Peyer's patch (tissue), 4 donors: ENCODE measurements at places on chromosomes 2 and 18. TPM values are rescaled to one million over a fixed set of nuclear protein-coding genes. Genes with fewer than 3 reads are reported as not detected.
A peak's percentile ranks its signal among the peaks of the same experiment; 100 is the strongest.

GRCh38 chr2:171267855-171268629 is 107.3 kb upstream of the TLK1 start:
- no peak for DNase-seq

DNA sequence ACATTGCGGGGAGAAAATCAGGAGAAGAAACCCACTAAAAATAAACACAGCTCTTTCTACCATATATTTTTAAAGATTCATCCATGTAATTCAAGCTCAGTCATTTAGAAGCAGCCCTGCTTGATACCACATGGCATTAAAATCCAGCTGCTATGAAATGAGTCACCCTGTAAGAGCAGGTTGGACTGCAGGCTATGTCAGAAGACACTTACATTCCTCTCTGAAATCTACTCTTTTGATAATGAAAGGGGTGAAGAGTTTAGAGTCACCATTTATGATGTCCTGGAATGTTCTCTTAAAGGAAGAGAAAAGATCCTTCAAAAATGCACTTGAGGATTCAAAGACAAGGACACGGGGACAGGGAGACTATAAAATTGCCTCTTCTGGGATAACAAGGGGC is 100.6 kb upstream of the APCDD1 start:
- DNase-seq, result no peak

The FBXO15 gene
- not detected for total RNA-seq

The DYSF gene
- 2.8 TPM for total RNA-seq

The ARHGAP25 gene
- total RNA-seq, result 5.3 TPM

The ST6GAL2 gene
- total RNA-seq, result not detected

The TUBB8B gene
- total RNA-seq, result not detected

- no peak for DNase-seq
Observed at GRCh38 chr2:173458991-173459780, 104.5 kb downstream of the CDCA7 start.

- DNase-seq, result no peak
Observed at GRCh38 chr2:44715671-44716081, 225.8 kb upstream of the SIX3 start.

- no peak for DNase-seq
Observed at GRCh38 chr18:32468147-32468845, 2.4 kb downstream of the GAREM1 start.

DNA sequence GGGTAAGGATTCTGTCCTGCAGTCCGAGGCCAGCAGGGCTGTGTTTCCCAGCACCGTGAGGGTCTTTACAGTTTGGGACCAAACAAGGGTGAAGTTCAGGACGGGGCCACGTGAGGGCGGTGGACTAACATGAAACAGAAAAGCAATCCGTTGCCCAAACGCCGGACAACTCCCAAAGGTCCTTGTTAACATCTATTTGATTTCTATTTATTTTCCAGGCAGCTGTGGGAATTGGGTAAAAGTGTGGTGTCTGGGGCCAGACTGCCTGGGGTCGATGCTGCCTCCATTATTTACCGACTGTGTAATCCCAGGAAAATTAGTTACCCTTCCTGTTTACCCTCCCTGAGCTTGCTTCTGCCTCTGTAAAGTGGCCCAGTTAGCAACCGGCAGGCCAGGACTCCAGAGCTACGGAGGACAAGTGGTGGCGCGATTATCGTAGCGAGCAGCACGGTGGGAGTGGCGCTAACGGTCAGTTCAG is 66.3 kb upstream of the TCF7L1 start:
- peak; percentile 64 for DNase-seq

GRCh38 chr2:139652385-139652784 is 872.2 kb upstream of the NXPH2 start:
- no peak for DNase-seq

DNA sequence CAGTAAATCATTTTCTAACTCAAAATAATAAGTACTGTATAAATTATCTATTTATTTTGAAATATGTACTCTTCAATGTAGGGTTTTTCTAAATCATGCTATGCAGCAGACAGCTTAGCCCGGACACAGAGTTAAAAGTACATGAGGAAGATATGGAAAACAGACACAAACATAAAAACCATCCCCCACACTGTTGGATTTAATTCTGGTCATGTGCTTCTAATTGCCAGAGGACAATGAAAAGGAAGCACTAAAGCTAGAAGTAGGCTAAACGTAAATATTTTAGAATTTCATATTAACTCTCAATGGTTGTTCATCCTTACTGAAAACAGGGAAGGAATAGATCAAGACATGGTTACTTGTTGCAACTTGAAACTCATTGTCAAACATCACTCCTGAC is 420.7 kb downstream of the ERBB4 start:
- no peak for DNase-seq

DNA sequence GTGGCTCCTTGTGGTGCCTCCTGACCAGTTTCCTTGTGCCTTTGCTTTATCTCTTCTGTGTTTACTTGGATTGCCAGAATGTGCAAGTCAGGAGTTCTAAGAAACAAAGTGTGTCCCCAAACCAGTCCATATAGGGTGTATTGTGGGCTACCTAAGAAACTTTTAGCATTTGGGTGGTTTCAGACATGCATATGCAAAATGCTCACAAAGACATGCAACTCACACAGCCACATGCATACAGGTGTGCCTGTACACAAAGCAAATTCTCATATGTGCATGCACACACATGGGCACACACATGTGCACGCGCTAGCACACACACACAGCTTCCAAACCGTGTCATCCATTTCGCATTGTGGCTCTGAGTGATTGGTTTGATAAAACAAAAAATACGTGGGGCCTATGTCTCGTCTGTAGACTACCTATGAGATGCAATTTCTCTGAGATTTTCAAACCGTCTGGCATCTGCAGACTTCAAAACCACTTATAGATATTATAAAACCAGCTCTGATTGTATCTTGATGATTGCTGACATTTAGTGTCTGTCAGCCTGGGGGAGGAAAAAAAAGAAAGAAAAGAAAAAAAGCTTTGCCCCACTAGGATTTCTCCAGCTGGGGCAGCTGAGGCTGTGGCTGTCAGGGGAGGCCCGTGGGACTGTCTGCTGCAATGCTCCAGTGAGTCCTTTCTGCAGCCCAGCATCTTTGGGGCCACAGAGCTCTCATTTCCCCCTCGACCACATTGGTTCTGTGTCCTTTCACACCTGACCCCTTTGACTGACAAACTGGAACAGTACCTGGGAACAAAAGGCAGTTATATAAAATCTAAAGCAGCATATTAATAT is 556.1 kb downstream of the CMPK2 start:
- no peak for DNase-seq

The OSBPL6 gene
- total RNA-seq, result 5.6 TPM

GRCh38 chr2:43305517-43305916 is 79.1 kb upstream of the ZFP36L2 start:
- peak; percentile 70 for DNase-seq

The TMEFF2 gene
- total RNA-seq, result 1.6 TPM

The ERFE gene
- 0.57 TPM for total RNA-seq

DNA sequence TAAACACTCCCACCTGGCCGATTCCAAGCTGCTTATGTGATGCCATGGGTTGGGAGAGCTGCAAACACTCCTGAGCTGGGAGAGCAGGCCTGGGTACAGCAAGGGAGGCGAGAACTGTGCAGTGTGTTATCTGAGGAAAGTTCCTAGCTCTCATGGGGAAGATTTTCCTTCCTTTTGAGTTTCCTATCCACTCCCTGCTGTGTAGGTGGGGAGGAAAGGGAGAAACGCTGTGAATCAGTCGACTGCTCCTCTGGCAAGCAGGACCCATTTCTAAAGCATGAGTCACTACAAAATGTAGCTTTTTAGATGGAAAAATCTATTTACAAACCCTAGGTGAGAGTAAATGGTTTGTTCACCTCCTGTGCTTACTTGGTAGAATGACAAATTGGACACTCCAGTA is 80.4 kb downstream of the SH3RF3 start:
- DNase-seq, result no peak

DNA sequence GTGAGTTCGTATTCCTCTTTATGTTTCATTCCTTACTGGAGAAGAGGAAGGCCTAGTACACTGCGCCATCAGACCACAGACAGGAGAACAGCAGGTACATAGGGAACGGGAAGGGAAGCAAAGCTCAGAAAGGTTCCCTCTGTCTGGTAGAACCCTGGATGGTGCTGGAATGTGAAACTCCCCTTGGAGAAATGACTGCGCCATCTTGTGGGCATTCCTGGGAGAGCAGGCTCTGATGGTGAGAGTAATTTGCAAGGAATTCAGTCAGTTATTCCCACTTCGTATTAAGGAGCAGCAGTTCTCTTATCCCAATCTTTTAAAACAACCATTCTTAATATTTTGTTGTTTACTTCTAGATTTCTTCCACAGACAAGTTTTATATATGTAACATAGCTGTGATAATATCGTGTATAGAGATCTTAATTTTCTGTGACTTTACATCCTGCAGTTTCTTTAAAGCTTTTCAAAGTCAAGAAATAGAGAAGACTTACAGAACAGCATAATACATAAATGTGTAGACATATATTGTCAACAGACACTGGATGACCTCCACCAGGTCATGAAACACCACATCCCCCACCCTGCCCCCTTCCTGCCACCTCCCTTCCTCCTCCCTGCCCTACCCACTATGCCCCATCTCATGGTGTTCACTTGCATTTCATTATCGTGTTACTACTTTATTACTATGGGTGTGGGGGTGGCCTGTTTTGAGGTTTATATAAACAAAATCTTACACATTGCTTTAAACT is 83.9 kb downstream of the ARHGEF4 start:
- peak; percentile 75 for DNase-seq

DNA sequence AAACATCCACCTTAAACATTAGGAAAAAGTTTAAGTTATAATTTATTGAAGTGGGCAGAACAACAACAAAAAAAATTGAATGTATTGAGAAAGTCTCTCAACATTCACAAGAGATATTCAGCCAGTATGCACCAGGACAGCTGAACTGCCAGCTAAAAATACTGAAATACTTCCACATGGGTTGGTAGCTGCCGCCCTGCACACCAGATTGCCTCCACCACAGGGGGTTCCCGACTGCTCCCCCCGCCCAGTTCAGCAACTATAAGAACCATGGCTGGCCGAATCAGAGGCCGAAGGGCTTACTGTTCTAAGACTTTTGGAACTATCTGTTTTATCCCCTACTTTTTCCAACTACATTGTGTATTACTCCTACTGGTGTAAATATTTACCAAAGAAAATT is 150.0 kb upstream of the LRP1B start:
- DNase-seq, result no peak

The RBKS gene
- total RNA-seq, result 26.1 TPM

The KLHL30 gene
- 0.27 TPM for total RNA-seq

- DNase-seq, result no peak
Observed at GRCh38 chr2:157743051-157743450, 114.4 kb upstream of the ACVR1C start.
